ENCODE measurements at places on chromosomes 16 and 17.

GRCh38 chr17:45355087-45355486, 38.3 kb upstream of the MAP3K14 start:
- no peak for DNase-seq

DNA sequence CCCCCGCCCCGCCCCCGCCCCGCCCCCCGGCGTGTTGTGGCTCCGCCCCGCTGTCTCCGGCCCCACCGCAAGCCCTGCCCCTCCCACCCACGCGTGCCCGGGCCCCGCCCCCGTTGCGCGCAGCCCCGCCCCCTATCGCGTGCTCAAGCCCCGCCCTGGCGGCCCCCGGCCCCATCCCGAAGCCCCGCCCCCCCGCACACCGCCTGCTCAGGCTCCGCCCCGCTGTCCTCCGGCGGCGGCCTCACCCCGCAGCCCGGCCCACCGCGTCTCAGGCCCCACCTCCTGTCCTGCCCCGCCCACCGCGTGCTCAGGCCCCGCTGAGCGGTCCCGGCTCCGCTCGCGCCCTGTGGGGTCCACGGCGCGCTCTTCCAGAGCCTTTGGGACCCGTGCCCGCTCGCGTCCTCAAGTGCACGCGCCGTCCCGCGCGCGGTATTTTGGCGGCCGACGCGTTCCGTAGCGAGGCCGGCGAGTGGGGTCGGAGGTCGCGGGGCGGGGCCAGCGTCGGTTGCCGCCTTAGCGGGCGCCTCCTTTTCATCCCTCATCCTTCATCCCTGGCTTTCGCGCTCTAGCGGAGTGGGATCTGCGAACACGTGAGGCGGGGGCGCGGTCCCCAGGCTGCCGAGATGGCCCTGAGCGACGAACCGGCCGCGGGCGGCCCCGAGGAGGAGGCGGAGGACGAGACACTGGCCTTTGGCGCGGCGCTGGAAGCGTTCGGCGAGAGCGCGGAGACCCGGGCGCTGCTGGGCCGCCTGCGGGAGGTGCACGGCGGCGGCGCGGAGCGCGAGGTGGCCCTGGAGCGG, at the start of gene TBCD:
TBCD (plus strand) TSS at position 495 of the 800 bp plus-strand sequence; CDS start at position 624, 129 bp downstream.
- peak; percentile 77 for DNase-seq

DNA sequence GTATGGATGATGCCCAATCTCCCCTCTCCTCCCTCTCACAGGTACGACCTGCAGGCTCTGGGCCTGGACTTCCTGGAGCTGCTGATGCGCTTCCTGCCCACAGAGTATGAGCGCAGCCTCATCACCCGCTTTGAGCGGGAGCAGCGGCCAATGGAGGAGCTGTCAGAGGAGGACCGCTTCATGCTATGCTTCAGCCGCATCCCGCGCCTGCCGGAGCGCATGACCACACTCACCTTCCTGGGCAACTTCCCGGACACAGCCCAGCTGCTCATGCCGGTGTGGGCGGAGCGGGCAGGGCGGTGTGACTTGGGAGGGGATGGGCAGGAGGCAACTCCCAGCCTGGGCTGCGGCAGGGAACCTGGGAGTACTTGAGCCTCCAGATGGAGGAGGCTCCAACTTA, 18.1 kb downstream of the SPATA32 start:
- DNase-seq = no peak

GRCh38 chr17:43966276-43966675, 12.5 kb upstream of the PYY start:
- DNase-seq = no peak

GRCh38 chr17:78823282-78824046, 17.1 kb downstream of the USP36 start:
- no peak for DNase-seq

- DNase-seq = no peak
Observed at GRCh38 chr17:50764734-50765149, 2.6 kb downstream of the ANKRD40CL start.

DNA sequence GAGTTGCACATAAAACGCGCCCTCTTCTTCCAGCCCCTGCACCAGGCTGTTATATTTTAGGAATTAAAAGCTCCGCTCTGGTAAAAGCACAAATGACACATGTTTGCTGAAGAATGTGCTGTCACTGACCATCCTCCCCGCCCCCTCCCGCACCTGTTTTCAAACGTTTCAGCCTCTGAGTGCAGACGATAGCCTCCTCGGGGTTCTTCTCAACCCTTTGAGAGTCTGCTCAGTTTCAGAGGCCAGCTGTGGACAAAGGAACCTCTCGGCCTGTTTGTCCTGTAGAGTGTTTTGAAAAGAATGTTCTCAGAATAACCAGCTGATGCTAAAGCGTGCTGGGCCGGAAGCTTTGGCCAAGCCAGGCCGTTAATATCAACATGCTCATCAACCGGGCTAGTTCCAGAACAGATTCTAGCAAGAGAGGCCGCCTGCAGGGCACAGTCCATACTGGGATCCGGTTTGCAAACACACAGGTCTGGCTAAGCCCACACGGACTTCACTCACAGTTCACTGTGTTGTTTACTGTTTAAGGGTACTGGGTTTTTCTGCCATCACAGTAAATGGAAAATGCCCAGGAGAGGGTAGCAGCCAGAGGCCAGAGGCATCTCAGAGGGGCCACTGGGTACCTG, 6.4 kb upstream of the CACNG4 start:
- no peak for DNase-seq

DNA sequence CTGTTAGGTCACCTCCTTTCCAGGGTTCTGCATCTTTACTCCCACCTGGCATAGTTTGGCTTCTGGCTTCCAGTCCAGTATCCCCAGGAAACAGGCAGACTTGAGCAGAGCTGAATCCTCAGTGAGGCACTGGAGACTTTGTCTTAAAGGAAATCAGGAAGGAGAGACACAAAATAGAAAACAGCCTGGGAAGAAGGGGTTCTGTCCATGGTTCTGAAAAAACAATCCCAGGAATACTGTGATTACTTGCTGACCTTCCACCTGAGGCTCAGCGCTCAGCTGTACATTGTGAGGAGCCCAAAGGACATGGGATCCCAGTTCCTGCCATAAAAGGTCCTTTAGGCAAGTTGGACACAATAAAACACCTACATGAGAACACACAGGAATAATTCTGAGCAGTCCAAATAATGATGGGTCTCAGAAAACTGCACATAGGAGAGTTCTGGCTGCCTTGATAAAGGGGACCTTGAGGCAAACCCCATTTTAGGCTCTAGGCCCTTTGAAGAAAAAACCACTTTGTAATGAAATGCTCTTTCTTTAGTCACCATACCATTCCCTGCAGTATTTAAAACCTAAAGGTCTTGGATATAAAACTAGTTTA, 81.4 kb upstream of the CRHR1 start:
- DNase-seq = peak; percentile 42

GRCh38 chr17:45688820-45689219, 95.3 kb upstream of the CRHR1 start:
- DNase-seq = no peak

DNA sequence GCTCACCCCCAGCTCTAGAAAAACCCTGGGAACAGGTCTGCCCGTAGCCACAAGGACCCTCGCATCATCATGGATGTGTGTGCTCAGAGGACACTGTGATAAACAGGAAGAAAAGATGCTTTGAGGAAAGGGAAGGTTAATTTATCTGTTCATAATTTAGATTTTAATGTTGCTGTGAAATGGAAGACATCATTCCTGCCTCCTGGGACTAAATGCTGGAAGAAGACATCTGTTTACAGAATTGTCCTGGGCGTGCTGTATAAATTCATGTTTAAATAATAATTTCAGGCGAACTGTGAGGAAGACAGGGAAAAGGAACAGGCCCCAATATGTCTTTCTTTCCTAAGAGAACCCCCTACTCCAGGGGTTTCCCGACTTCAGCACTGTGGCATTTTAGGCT, 112.6 kb downstream of the SHISA6 start:
- DNase-seq = no peak

- DNase-seq = no peak
Observed at GRCh38 chr17:32463304-32463703, 19.0 kb downstream of the PSMD11 start.

DNA sequence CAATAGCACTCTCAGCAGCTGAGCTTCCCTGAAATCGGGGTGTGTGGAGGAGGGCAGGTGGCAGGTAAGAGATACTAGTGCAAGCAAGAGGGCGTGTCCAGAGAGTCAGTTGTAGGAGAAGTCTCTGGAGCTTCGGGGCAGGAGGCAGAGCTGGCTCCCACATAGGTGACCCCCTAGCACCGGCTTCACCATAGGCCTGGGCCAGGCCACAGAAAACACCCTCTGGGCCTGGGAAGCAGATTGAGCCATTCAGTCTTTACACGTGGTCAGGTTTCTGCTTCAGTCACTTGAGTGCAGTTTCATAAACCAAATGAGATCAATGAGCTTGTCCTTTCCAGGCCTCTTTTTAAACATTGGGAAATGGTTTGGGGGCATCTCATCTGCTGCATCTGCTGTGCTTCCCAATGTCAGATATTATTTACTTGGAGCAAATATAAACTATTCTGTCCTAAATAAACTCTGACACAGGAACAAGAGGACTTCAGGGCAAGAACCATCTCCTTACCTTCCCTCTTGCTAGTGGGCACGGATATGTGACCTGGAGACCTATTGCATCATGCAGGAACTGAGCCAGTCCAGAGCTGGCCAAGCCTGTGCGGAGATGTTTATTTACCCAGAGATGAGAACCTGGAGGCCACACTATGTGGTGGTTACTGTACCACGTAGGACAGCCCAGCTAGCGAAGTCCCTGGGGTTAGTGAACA, 16.1 kb downstream of the CCR7 start:
- DNase-seq = no peak

Measured in left renal pelvis (tissue), 4 donors.